ENCODE measurements at places on chromosomes 16 and 17.

DNA sequence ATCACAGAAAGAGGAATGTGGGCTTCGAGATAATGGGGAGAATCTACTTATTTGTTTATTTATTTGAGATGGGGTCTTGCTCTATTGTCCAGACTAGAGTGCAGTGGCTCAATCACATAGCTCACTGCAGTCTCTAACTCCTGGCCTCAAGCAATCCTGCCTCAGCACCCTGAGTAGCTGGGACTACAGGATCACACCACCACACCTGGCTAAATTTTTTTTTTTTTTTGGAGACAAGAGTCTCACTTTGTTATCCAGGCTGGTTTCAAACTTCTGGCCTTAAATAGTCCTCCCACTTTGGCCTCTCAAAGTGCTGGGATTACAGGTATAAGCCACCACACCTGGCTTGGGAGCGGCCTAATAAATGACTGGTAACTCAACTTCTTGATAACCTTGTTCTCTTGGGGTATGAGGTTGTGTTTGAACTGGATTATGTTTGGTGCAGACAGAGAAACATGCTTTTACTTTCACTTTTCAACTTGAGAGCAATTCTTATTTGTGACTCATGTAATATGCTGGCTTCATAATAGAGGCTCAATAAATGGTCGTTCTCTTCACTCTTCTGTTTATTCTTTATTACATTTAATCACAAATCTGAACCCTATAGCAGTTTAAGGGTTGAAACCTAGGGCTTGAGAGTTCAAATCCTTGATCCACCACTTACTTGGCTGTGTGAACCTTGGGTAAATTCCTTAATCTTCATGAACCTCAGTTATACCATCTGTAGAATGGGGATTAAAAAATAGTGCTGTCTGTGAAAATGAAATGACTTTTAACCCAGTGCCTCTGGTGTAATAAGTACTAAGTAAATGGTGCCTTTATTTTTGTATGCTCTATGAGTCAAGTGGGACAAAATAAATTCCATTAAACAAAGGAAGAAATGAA lies 129.1 kb upstream of the HS3ST2 start:
- no peak for DNase-seq

DNA sequence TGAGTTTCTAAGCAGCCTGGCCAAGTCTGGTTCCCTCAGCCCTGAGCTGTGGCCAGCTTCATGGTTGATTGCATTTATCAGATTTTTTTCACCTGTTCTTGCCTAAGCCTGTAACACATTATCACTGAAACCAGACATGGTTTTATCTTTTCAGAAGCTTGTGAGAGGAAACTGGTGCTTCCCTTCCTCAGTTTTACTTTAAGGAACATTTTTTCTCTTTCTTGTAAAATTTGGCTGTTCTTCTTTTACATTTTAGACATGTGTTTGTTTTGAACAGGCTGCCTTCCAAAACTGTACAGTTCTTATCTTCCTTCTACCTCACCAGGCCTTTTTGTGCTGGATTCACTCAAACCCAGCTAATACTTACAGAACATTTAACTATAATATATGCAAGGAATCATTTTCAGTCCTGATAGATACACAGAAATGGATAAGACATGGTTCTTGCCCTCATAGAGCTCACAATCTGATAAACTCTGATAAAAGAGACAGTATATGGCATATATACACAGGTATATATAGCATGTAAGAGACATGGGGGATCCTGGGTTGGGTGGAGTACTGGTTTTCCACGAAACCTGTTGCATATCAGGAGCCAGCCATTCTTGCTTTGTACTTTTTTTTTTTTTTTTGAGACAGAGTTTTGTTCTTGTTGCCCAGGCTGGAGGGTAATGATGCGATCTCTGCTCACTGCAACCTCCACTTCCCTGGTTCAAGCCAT lies 44.5 kb downstream of the ZNRF1 start:
- DNase-seq = no peak

GRCh38 chr16:85166281-85166680 lies 54.0 kb upstream of the CIBAR2 start:
- no peak for DNase-seq

DNA sequence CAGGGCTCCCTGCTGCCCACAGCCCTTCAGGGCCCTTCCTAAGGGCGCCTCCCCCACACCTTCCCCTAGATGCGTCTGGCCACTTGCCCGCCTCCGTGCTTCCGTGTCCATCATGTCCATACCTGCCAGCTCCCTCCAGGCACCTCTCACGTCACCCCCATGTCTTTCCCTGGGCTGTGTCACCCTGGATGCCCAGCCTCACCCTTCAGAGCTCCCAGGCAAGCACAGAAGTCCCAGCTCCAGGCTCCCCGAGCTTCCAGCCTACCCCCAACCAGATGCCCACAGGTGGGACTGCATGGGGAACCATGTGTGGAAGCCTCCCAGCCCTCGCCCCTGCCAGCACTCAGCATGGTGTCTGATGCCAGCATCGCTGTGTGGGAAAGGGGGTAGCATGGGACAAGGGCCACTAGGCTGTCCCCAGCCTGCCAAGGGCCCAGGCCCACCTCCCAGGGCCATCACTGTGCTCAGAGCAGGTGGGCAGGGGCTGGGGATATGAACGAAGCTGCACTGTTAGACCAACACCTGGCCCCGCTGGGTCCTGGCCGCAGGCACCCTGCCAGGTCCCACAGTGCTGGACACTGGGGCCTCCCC lies 1.9 kb upstream of the AXIN1 start:
- no peak for DNase-seq

DNA sequence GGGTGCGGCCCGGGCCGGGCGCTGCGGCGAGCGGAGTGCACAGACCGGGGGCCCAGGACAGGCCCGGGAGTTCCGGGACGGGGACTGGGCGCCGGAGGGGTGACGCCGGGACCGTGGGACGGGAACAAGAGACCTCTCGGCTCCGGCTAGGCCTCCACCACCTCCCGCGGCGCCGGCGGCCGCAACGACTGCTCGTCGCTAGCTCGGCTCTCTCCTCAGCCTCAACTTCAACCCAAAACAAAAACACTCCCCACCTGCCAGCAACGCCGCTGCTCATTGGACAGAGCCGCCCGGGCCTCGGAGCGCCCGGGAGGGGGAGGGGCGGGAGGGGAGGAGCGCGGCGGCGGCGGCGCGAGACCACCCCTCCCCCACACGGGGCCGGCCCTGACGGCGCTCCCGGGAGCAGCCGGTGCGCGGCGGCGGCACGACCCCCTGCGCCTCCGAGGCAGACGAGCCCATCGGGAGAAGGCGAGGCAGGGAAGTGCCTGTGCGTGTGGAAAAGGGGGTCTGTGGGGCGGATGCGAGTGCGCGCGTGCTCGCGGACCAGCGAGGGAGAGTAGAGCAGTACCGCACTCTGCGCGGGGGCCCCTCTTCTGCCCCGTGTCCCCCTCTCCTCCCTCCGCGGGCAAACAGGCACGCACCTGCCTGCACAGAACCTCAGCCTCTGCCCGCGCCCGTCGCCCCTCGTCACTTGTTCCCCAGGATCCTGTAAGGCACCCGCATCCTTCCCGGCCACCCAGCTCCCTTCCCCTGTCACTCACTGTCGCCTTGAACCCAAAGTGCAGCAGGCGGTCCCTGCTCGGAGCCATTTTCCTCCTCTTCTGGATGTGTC lies at the start of gene FBXL20:
TSS of gene FBXL20 (minus strand) at position 215 of the 832 bp plus-strand sequence. CDS start 224 bp downstream, outside the sequence.
- DNase-seq = peak; percentile 94

DNA sequence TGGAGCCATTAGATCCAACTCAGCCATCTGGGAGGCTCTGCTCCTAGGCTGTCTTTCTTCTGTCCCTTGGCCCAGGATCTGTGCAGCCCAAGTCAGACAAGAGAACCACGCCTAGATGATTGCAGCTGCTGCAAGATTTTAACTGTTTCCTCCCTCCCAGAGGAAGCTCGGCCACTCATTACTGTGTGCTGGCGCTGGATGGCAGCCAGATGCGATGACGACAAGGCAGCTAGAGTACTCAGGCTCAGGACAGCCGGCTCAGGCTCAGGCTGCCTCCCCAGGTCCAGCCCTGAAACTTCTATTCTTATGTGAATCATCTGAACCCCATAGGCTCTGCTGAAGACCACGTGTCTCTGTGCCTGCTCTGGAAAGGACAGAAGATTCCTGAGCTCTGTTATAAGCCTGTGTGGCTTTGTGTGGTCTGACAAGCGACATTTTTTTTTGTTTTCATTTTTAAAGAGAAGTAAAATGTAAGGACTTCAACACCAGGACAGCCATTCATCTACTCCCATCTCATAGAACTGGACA lies 32.1 kb upstream of the FBXW10B start:
- DNase-seq = peak; percentile 94

DNA sequence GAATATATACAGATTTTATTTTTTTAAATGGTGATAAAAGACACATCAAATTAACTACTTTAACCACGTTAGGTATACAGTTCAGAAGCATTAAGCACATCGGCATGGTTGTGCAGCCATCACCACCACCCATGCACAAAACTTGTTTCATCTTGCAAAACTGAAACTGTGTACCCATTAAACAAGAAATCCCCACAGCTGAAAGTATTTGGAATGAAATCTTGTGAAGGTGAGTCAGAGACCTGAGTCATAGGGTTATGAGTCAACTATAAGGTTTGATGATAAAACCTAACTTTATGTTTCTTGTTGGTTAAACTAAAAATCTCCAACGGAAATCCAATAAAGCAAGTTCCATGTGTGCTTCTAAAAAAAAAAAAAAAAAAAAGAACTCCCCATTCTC lies 561.6 kb upstream of the PSMD7 start:
- DNase-seq = no peak

DNA sequence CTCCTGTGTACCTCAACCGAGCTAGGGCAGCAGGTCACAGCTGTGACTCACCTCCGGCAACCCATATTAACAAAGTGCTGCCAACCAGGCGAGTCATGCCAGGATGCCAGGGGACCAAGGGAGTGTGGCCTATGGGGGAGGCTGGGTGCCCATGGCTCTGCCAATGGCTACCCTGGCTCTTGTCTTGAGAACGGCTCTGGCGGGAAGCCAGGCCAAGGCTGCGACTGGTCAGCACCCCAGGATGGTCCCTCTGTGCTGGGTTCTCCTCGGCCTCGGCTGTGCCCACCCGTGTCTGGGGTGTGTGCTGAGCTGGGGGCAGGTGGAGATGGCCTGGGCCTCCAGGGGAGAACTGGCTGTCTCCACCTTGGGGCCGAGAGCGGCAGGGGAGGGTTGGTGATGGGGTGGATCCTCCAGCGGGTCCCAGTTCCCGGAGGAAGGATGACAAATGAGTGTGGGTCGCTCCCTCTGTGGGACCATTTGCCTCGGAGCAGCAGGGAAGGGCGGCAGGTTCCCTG lies 75.8 kb downstream of the MRC2 start:
- DNase-seq = no peak

- no peak for DNase-seq
Observed at GRCh38 chr17:54666559-54666958, 234.1 kb upstream of the TOM1L1 start.

DNA sequence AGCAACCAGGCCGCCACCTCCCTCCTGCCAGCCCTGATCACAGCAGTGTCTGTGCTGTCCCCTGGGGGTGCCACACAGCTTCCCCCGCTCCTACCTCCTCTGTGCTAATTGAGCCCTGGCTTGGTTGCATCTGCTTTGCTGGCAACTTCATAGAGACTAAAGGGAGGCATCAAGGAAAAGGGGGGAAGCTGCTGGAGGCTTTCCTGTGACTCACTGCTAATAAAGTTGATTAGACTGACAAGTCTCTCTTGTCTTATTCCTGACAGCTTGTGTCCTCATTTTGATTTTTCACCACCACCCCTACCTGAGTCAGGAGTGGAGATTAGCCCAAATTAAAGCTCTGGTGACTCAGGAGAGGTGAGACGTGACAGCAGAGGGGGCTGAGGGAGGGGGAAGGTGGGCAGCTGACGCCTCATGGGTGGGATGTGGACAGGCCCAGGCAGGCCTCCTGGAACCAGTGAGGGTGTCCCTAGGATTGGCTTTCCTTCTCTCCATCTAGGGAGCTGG lies 310.0 kb downstream of the CBLN1 start:
- no peak for DNase-seq

DNA sequence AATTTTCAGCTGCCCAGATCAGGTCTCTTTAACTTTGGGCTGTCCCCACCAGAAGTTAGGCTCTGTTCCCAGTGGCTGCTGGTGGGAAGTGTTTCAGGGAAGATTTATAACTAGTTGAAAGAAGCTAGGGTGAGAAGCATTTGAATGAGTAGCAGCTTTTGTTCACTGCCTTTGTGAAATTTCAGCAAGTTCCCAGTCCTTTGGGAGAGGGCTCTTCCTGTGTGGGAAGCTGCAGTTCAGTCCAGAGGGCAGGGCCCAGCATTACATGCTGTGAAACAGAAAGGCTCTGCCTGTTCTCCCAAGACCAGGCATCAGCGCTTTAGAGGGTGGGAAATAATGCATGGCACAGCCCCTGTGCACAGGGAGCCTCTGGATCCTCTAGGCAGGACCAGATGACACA lies 17.8 kb downstream of the PROCA1 start:
- no peak for DNase-seq

DNA sequence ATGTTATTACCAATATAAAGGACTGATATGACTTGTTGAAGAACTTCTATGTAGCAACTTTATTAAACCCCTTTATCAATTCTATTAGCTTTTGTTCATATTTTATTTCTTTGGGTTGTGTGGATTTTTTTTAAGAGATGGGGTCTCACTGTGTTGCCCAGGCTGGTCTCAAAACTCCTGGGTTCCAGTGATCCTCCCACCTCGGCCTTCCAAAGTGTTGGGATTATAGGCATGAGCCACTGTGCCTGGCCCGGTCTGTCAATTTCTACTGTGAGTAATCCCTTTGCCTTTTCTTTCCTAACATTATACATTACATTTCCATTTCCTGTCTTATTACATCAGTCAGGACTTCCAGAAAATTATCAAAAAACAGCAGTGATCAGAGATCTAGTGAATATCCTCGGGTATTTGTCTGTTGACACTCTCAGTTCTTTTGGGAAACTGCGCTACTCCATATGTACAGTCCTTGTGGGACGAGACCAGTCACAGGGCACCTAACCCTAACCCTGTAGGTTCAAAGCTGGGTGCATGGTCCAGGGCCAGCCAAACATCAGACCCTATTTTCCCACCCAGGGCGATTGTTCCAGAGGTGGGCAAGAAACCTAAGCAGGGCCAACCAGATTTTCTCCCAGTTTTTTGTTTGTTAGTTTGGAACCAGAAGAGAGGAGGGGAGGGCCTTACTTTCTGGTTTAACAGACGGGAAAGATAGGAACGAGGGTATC lies 1.7 kb upstream of the SLC47A1 start:
- no peak for DNase-seq

DNA sequence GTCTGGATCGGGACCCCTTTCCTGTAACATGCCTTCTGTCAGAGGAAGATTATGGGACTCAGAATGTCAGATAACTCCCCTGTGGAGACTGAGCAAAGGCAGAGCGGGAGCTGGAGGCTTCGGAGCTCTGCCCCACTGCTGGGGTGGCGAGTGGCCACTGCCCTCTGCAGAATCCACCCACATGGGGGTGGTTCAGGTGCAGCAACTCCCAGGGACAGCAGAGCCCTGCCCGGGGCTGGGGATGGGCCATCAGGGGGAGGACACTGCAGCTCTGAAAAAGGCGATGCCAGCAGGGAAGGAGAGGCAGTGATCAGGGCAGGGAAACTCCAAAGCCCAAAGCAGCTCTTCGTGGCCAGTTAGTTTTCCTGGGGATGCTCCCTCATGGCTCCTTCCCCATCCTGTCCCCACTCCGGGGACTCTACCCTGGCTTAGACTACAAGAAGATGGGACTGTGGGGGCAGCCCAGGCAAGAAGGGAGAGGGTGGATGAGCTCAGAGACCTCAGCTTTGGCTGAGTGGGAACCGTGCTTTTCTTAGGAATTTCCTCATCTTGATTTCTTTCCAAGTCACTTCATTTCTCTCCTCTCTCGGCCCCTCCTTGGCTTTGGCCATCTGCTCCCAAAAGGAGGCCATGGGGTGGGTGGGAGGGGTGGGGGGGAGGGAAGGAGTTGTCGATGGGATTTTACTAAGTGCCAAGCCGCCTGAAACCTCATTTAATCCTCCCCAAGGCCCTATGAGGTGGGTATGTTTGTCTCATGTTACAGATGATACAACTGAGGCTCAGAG lies 4.0 kb downstream of the CA4 start:
- peak; percentile 57 for DNase-seq

- no peak for DNase-seq
Observed at GRCh38 chr16:83948914-83949723, 3.9 kb upstream of the OSGIN1 start.

Data from left hindlimb (tissue), 1 donor.